ENCODE measurements at places on chromosomes 11 and 22. TPM values are rescaled to one million over a fixed set of nuclear protein-coding genes. Genes with fewer than 3 reads are reported as not detected.

Gene OR2D2
- polyA plus RNA-seq: not detected

Gene MRGPRE
- not detected for polyA plus RNA-seq

Gene SLC5A4
- polyA plus RNA-seq: 1.0 TPM

Gene DEFB108B
- not detected for polyA plus RNA-seq

Gene SMIM38
- polyA plus RNA-seq: 0.43 TPM

Gene BBOX1
- polyA plus RNA-seq: 70.7 TPM

Gene PLAAT5
- polyA plus RNA-seq: 0.42 TPM

Gene DKK3
- 72.5 TPM for polyA plus RNA-seq

Gene BSCL2
- polyA plus RNA-seq: 71.1 TPM

Gene OR5P2
- not detected for polyA plus RNA-seq

Gene RIN1
- polyA plus RNA-seq: 2.3 TPM

Gene DEPDC7
- polyA plus RNA-seq: 6.7 TPM

Gene C11orf97
- 0.29 TPM for polyA plus RNA-seq

Gene FAM180B
- polyA plus RNA-seq: 0.19 TPM

Gene MIOX
- 3.2 TPM for polyA plus RNA-seq

Gene IGLL5
- not detected for polyA plus RNA-seq

Gene LYVE1
- polyA plus RNA-seq: 88.4 TPM

Gene MUC15
- polyA plus RNA-seq: 4.4 TPM
